Stimulated activated naive CD8-positive, alpha-beta T cell treated with anti-CD3 and anti-CD28 coated beads, Interleukin-15, amount 100 ng/mL, for 72 hours (primary cell): ENCODE measurements at places on chromosomes 6 and 20.

- no peak for DNase-seq
Measured at GRCh38 chr6:8027965-8028651, 36.1 kb downstream of the BLOC1S5 start.

GRCh38 chr6:53918854-53919510 lies 124.2 kb downstream of the LRRC1 start:
- no peak for DNase-seq

DNA sequence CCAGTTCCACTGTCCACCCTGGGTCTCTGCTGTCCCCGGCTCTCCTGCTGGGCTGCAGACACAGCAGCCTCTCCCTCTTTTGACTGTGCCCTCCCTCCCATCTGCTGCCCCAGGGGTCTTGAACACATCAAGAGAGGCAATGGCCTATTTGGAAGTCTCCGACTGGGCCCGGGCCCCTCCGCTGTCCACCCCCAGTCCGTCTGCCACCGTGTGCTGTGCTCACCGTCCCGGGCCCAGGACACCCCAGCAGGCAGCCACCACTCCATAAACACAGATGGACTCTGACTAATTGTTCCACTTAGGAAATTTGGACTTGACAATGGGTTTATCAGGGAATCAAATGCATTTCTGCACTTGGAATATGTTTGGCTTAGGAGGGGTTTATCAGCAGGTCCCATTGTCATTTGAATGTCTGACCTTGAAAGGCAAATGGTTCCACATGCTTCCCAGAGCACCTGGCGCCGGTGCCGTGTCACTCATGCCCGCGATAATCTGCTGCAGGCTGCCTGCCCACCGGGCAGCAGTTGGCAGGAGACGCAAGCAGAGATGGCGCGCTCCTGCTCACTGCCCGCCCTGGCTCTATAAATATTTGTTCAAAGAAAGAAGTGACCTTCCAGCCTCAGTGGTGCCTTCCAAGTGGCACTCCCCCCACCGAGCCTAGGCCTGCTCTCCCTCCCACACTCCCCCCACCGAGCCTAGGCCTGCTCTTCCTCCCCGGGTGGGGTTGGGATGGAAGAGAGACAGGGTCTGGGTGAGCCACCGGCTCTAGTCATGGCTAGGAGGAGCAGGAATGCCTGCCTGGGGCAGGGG lies 18.8 kb upstream of the FRMD1 start:
- no peak for DNase-seq

DNA sequence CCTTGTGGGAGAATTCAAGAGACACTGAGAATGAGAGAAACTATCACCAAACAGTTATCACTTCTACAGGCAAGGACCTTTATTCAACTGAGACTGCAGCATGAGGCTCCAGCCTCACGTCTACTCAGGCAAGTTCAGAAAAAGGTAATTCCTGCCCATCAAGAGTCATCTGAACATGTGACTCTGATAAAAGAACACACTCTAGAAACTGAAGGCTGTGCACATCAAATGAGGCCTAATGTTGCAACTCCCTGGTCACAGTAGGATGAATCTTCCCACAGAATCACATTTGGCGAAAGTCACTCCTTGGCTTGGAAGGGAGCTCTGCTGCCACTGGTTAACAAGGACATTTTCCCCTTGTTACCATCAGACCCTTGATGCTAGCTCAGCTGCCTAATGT lies 71.2 kb upstream of the EMILIN3 start:
- no peak for DNase-seq

DNA sequence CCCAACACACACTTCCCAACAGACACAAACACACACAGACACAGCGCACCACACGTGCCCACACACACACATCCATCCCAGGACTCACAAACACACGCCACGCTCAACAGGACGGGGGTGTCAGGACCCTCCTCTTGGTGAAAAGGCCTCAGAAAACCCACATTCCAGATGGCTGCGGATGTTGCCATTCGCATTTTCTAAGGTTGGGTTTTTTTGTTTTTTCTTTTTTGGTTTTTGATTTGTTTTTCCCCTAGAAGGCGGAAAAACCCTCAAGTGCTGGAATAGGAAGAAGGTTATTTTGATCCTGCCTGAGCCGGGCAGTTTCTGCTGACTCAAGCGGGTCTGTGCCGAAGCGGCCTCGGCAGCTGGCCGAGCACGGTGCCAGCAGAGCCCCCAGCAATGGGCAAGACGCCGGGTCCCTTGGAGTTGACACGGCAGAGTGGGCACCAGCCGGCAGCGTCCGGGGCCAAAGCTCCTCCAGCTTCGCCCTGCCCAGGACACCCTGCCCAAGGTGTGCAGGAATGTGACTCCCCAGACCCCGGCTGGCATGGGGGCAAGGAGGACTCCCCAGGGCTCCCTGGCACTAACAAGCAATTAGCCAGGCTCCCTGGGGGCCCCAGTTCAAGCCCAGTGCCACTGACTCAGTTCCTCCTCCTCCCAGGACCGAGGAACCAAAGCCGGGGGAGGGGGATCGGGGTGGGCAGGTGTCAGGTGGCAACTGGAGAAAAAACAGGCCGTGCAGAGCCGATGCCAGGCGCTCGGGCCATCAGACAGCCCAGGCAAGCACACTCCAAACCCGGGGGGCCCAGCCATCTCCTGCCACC lies 40.9 kb upstream of the ZBP1 start:
- no peak for DNase-seq

- DNase-seq: no peak
Measured at GRCh38 chr6:8269872-8270454, 165.4 kb downstream of the SLC35B3 start.

DNA sequence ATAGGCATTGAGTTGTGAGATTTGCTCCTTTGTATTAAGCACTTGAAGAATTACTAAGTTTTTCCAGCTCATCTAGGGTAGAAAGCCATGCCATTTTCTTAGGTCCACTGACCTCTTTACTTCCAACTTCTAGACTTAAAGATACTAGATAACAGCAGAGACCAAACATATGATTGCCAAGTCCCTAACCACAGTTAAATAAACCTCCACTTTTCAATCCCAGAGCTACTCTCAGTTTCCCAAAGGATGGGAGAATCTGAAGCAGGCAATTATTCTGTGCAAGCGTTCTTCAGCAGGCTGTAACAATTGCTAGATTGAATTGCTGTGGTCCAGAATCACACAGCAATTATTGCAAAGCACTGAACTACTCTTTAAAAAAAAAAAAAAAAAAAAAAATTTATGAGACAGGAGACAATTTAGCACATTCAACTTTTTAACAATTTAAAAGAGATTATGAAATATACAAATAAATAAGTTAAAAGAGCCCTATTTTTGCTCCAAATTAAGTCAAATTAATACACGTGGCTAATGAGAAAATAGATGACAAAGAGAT lies 104.0 kb upstream of the PRSS16 start:
- no peak for DNase-seq

DNA sequence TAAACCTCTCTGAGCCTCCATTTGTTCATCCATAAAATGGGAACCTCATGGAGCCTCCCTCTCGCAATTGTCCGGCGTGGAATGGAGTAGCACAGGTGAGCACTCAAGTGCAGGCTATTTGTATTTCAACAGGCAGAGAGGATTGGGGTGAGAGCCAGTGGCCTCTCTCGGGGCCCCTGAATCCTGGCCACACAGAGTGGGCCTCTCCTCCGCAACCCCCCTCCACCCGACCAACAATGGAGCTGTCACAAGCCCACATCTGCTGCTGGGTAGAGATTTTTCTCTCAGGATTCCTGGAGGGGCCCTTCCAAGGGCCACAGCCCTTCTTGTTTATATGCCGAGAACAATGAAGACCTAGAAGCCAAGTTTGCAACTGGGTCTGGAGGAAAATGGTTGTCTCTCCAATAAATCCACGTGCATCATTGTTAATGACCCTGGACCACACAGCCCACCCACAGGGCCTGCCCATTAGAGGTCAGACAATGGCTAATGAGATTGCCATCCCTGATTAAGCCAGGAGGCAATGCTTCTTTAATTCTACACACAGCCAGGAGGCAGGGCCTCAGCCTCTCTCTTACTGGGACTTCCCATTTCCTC lies 233.0 kb downstream of the ANKRD60 start:
- DNase-seq: no peak
